Astrocyte of the spinal cord (primary cell): ENCODE measurements at places on chromosomes 5 and 9.
A peak's percentile ranks its signal among the peaks of the same experiment; 100 is the strongest.

- no peak for DNase-seq
Observed at GRCh38 chr5:142072488-142072887, 36.1 kb upstream of the NDFIP1 start.

- no peak for DNase-seq
Observed at GRCh38 chr5:136194576-136194975, 1.6 kb upstream of the SMIM32 start.

DNA sequence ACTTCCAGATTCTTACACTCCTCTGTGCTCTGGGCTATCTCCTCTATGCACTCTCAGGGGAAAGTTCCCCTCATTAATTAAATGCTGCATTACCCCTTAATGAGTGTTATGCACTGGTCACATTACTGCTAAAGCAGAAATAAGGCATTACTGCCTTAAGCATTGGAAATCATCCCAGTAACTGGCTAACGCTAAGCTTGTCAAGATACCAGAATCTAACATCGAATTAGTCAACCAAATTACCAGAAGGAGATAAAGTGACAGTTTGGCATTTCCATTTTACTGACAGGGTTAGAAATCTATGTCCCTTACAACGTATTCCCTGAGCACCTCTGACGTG is 69.5 kb upstream of the FAM169A start:
- no peak for DNase-seq

DNA sequence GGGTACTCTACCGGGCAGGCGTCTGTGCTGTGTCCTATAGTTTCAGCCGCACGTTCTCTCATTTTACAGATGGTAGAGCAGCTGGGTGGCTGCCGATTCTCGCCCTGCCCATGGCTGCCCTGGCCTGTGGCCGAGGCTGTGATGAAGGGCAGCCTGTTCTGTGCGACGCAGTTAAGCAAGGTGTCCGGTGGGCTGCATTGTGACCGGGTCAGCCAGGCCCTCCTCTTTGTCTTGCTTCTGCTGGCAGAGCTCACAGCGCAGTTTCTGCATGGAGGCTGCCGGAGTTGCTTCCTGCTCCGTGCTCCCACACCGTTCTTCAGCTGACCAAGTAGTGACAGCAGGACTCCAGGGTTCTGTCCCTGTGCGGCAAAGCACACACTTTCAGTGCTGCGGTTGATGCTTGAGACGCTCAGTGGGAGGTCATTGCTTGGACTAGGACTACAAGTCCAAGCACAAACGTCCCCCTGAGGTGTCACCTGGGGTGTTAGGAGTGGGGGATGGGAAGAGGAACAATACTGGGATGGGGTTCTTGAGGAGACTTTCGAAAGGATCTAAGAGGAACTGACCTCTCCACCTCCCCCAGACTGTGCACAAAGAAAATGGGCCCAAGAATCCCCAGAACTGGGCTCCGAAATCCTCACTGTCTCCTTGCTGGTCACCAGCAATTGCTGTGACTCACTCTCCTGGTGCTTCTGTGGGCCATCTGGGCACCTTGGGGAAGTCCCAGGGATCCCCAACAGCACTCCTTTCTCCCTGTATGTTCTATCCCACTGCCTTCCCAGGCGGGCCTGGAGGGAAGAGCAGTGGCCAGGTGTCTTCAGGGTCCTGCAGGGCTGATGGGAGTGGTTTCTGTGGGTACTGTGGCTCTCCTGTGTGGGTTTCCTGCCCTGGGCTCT is 58.2 kb downstream of the GADD45G start:
- no peak for DNase-seq

- DNase-seq = peak; percentile 88
Observed at GRCh38 chr5:93378073-93378472, 202.9 kb downstream of the NR2F1-AS1 start.

DNA sequence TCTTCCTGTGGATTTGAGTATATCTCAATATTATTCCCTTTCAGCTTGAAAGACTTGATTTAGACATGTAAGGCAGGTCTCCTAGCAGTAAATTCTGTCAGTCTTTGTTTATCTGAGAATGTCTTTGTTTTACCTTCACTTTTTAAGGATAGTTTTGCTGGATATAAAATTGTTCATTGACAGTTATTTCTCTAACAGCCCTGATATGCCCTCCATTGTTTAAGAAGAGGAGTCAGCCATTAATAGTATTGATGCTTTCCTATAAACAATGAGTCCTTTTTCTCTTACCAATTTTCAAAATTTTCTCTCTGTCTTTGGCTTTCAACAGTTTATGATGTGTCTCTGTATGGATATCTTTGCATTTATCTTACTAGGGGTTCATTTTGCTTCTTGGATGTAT is 163.5 kb upstream of the ANKRD55 start:
- no peak for DNase-seq

DNA sequence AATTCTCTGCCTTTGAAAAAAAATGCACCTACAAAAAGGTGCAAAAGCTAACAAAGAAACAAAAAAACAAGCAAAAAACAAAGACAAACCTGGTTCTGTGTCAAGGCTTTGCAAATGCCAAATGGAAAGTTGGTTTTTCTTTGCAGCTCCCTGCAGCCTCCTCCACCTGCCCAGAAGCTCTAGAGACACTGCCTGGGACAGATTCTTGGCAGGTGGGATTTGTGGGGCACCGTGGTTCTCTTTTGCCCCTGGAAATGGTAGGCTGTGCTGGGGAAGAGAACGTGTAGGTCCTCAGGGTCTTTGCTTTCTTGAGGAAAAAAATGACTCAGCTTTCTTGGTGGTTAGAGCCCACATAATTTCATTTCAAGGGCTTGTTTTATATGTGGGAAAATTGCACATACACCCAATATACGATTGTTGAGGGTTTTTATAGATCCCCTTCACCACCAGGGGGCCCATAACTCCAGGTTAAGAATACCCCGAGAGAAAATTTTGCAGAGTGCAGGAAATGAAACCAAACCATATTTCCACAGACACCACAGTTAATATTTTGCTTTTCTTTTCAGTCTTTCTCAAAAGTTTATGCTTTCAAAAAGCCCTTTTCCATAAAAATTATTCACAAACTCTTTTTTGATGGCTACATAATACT is 58.7 kb downstream of the NXNL2 start:
- DNase-seq = peak; percentile 71

- peak; percentile 25 for DNase-seq
Observed at GRCh38 chr5:179699616-179700237, 960 bp downstream of the CANX start.

DNA sequence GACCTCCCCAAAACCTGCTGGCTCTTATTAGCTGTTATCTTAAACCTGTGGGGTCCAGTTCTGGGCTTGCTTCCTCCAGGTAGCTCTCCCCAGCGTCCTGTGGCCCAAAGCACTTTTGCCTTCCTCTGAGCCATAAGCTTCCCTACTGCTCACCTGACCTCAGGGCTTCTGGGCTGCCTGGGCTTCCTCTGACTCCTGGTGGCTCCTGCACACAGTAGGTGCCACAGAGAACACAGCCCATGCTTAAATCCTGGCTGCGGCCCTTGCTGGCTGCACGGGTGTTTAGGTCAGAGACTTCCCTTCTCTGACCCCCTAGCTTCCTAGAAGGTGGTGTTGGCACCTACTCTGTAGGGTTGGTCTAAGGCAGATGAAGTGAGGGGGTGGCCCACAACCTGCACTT is 2.5 kb downstream of the RALGDS start:
- DNase-seq = no peak

DNA sequence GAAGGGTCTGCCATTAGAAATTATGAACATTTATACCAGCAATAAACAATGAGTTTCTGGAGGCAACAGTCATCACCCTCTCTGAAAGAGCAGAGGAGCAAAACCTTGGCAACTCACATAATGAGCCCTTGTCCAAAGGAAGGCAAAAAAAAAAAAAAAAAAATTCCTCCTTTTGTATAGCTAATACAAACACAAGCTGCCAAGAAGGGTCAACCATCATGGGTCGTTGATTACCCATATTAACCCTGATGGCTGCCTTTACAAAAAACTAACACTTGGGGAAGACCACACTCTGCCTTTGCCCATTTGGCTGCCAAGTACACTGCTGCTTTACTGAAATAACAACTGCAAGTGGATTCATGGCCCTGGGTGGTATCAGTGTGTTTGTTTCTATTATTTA is 272.7 kb downstream of the ADAMTSL1 start:
- DNase-seq = no peak

DNA sequence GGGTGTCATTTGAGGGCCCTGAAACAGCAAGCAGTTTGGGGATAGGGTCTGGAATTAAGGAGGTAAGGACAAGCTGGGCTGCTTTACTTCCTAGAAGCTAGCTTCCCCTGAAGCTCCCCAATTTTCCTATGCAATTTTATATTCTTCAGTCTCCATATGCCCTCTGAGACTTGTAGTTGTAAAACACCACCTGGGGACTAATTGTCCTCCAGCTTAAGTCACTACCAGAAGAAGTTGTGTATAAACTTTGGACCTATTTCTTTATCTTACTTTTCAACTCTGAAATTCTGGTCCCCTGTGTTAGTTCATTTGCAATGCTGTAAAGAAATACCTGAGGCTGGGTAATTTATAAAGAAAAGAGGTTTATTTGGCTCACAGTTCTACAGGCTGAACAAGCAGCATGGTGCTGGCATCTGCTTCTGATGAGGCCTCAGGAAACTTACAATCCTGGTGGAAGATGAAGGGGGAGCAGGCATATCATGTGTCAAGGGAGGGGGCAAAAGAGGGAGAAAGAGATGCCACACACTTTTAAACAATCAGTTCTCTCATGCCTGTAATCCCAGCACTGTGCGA is 41.1 kb upstream of the CPEB4 start:
- no peak for DNase-seq

DNA sequence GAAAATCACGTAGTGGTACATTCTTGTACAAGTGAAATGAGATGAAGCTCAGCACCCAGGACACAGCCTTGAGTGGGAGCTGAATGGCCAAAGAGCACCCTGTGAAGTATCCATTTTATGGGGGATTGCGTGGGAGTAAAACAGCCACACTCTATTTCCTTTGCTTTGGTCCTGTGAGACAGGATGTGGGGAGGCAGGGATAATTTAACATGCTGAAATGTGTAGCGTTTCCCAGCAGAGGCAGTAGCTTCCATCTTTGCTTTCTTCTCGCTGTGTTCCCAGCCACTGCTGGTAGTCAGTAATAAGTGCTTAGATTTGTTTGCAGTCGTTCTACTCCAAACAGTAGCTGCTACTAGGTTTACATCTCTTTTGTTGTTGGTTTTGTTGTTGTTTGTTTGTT is 4.4 kb downstream of the IL31RA start:
- peak; percentile 8 for DNase-seq

GRCh38 chr5:143166661-143167420 is 236.6 kb downstream of the NR3C1 start:
- DNase-seq = no peak

DNA sequence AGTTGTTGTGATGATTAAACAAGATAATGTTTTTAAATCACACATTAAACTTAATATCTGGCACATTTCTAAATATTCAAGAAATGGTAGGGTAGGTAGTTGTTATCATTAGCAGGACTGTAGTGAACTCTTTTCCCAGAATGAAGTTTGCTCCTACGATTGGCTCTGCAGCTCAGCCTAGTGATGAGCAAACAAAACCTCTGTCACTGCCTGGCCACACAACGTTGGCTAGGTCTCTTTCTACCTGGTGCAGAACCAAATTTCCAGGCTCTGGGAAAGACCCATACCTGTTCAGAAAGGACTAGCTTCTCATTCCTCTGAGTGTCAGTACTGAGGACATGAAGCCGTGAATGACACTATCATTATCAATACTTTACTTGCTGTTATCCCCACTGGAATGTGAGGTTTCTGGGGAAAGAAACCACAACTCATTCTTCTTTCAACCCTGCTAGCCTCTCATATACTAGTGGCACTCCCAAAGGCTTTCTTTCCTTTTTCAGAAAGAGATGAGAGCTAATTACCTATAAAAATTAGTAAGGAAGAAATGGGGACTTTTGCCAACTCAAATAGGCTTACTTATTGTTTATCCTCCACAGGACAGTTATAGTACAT is 219.3 kb upstream of the TRIM32 start:
- DNase-seq = no peak

GRCh38 chr5:1510151-1510561 is 13.6 kb downstream of the LPCAT1 start:
- DNase-seq = no peak
